ENCODE measurements at places on chromosomes 11 and 22.

DNA sequence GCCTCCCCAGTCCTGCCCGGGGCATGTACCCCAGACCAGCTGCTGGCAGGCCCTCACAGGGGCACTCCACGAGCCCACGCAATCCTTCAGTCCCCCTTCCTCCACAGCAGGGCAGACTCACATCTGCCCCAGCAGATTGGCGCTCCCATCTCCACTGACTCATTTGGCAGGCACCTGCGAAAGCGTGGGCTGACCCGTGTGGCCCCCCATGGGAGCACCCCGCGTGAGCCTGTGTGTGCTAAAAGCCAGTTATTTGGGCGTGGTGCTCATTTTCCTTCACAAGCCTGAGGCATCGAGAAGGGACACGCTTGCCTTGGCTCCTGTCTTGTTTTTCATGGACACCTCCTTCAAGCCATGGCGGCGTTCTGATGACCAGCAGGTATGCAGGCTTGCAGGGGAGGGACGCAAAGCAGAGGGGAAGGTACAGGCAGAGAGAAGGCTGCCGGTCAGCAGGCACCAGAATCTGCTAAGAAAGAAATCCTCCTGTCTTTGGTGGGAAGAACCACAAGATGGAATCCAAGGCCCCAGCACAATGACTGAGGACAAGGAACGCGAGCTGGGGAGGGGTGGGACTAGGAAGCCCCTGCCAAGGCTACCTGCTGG is 8.6 kb downstream of the NECTIN1 start:
- DNase-seq: no peak

DNA sequence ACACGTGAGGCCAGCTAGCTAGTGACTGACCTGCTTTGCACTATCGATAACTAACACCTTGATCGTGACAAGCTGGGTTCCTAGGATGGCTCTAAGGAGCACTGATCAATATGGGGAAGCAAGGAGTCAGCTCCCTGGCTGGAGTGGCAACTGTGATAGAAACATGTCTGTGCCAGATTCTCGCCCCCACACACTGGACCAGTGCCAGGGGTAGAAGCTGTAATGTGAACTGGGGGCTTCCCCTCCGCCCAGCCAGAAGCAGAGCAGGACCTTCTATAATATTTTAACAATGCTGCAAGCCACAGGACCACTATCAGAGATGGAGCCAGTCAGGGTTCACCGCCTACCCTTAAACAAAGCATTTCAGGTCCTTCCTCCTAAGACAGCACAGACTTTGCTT is 96.5 kb downstream of the DSCAML1 start:
- DNase-seq: no peak

DNA sequence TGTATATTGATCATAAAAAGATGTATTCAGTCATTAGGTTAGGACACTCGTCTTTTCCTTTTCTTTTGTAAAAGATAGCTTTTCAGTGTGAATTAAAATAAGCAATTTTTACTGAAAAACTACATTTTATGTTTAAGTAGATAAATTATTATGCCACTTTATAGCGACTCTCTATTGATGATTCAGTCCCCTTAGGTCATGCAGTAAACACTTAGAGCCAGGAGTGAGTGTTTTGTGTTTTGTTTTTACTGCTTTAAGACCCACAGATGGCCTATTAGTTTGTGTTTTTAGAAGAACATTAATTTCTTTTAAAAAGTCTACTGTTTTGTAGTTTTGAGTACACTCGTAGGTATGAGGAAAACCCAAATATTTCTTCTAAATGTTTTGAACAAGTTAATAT is 86.6 kb downstream of the YAP1 start:
- DNase-seq: no peak

- no peak for DNase-seq
Measured at GRCh38 chr11:79481795-79482194, 41.0 kb upstream of the TENM4 start.

- DNase-seq: no peak
Measured at GRCh38 chr11:12303421-12304149, 73.8 kb upstream of the PARVA start.

DNA sequence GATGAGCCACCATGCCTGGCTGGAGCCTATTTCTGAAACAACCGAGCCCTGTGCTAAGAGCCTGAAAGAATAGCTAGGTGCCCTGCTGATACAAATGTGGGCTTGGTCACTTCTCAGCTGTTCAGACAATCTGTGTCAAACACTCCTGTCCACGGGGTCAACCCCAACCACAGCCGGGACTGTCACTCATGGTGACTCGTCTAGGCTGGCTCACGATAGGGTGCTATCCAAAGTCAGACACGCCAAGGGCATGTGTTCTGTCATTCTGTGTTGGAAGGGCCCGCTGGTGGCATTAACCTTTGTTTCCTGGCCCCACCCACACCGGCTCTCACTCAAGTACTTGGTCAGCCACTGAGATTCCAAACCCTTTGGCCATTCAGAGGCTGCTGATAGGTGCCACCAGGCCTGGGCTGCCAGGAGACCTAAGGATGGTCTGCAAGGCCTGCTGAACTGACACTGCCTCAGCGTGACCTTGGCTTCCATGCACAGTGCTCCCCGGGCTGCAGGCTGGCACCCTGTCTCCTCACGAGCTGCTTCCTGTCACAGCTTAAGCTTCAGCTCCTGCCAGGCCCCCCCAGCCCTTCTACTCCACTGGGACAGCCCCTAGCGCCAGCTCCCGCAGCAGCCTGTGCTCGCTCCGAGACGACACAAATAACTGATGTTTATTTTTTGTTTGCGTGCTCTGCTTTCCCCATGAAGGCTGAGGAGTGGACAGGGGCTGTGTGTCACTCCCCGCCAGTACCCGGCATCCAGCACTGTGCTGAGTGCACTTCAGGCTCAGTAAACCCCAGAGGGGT is 14.2 kb upstream of the CDC42BPG start:
- DNase-seq: no peak

DNA sequence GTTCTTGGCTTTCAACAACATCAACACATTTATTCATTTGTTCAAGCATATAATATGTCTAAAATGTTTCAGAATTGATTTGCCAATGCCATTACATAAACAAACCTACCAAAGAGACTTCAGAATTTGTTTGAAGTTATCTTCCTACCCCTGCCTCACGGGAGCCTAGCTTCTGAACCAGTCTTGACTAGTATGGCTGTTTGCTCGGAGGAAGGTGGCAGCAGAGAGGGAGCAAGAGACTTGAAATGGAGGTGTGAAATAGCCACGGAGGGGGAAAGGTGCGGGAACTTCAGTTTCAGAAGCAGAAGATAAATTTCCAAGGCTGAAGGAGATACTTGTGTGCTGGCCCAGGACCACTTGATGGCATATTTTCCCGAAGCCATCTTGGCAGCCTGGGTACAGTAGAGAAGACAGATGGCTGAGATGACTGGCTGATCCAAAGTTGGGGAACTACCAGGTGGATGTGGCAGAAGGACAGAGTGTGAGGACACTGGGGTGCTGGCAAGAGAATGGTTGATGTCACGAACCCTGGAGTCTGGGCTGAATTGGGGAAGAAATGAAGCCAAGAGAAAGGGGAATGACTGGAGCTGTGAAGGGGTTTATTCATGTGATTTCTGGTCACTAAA is 14.0 kb upstream of the MTCH2 start:
- DNase-seq: no peak
